ENCODE measurements at places on chromosomes 1 and 21.

DNA sequence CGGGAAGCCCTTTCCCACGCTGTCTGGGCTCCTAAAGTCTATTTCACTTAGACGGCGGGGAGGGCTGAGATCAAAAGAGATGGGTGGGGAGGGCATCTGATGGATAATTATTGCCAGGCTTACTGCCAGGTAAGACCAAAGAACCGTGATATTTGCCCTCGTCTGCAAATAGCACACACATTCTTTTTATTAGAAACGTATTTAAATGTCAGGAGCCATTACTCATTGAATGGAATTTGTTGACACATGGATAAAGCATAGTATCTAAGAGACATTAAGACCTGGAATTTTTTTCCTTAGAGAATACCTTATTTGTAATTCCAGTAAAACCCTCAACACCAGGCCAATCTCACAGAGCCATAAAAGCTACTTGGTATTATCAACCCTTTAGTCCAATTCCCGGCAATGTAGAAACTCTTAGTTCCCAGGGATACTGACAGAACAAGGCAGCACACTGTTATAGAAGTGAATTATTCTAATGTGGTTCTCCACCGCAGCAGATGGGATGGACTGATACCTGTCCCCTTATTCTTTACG is 10.6 kb downstream of the URB1 start:
- DNase-seq = no peak

- no peak for DNase-seq
Measured at GRCh38 chr1:205704903-205705302, 24.6 kb upstream of the SLC45A3 start.

GRCh38 chr21:37974081-37974480 is 57.8 kb upstream of the KCNJ6 start:
- no peak for DNase-seq

GRCh38 chr21:33123374-33124123 is 53.6 kb downstream of the OLIG1 start:
- no peak for DNase-seq

GRCh38 chr1:205812271-205812877 is 624 bp downstream of the SLC41A1 start:
- peak; percentile 43 for DNase-seq

- DNase-seq = peak; percentile 73
Measured at GRCh38 chr1:38046884-38047602, 450 bp upstream of the POU3F1 start.
